ENCODE measurements at places on chromosomes 2 and 18. TPM values are rescaled to one million over a fixed set of nuclear protein-coding genes. Genes with fewer than 3 reads are reported as not detected.

Gene CD226
- 1.6 TPM for polyA plus RNA-seq

Gene SETBP1
- polyA plus RNA-seq = 6.7 TPM

Gene NR4A2
- polyA plus RNA-seq = 3.4 TPM

Gene ABCG5
- polyA plus RNA-seq = 35.8 TPM

Gene FBXO11
- 55.4 TPM for polyA plus RNA-seq

Gene MBD2
- 54.2 TPM for polyA plus RNA-seq

Gene ST8SIA3
- 2.6 TPM for polyA plus RNA-seq

Gene ALLC
- polyA plus RNA-seq = not detected

Gene SLC4A3
- polyA plus RNA-seq = 3.3 TPM

Gene PFN4
- 1.3 TPM for polyA plus RNA-seq

Gene RFTN2
- 4.5 TPM for polyA plus RNA-seq

Gene XDH
- 138 TPM for polyA plus RNA-seq

Gene CDH2
- 14.2 TPM for polyA plus RNA-seq

Gene TMBIM1
- 236 TPM for polyA plus RNA-seq

Gene NT5DC4
- polyA plus RNA-seq = 2.6 TPM

Gene NYAP2
- 0.40 TPM for polyA plus RNA-seq

Gene REG1B
- polyA plus RNA-seq = 0.24 TPM

Gene KRTCAP3
- polyA plus RNA-seq = 55.5 TPM

Gene KLF11
- polyA plus RNA-seq = 10.6 TPM

Gene STAT4
- 3.7 TPM for polyA plus RNA-seq

Gene ALPP
- polyA plus RNA-seq = 0.06 TPM

Gene ICOS
- polyA plus RNA-seq = 0.42 TPM

Gene ANKRD30BL
- 0.09 TPM for polyA plus RNA-seq

Gene RESP18
- polyA plus RNA-seq = 0.46 TPM

Gene MARCHF4
- 3.2 TPM for polyA plus RNA-seq

Gene CYP27A1
- 109 TPM for polyA plus RNA-seq

Gene NAT8
- polyA plus RNA-seq = 0.46 TPM

Gene GLI2
- 4.1 TPM for polyA plus RNA-seq

Gene HS1BP3
- 30.7 TPM for polyA plus RNA-seq

Gene POTEI
- polyA plus RNA-seq = 0.10 TPM

Measured in large intestine (tissue), 12 donors.